ENCODE measurements at places on chromosomes 2 and 18.

- no peak for DNase-seq
These were observed 413.3 kb downstream of the TSN start for GRCh38 chr2:122168799-122169198.

DNA sequence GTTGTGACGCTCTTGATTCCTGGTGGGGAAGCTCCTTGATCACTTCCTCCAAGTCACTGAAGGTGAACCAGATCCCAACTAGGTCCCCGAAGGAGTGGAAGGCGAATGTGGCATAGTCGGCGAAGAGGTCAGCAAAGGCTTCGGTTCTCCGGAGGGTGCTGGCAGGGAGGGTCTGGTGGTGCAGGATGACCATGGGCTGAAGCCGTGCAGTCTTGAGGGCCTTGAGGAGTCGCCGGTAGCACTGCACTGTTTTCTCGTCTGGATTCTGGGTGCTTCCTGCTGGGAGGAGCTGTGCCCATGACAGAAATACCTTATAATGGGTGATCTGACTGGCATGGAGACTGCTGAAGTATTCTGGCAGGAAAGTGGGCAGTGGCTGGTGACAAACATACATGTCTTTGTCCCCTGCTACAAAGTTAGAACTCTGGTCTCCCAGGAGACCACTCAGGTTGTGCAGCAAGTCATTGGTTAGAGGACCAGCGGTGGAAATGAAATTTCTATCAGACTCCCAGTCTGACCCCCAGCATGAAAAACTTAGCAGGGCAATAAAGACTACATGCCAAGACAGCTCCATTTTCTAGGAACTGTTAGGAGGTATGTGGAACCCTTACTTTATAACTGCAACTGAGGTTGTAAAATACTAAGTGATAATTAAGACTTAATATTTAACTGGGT lies at the start of gene LCT:
TSS of gene LCT (minus strand) at position 589 of the 675 bp plus-strand sequence. CDS start at position 574, 15 bp downstream.
- DNase-seq: no peak

GRCh38 chr2:100615471-100615870 lies 52.7 kb downstream of the PDCL3 start:
- DNase-seq: no peak

DNA sequence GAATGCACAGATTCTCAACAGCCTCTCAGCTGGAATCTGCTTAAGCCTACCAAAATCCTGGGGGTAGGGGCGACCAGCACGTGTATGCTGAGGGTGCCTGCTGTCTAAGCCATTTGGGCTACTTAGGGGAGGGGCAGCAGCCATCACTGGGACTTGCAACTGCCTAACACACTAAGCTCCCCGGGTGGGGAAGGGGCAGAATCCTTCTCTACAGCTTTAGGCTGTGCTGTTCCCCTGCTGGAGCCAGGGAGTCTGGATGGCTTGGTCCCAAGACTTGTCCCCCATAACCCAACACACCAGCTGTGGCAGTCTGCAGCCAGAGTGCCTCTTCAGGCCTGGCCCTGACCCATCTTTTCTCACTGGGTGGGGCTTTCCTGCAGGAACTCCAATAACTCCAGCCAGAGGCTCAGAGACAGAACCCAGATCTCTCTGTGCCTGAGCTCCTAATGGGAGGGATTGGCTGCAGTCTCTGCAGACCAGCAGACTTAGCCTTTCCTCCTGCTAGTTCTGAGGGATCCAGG lies 305.4 kb upstream of the RND3 start:
- no peak for DNase-seq

- no peak for DNase-seq
These were observed 56.1 kb downstream of the LHCGR start for GRCh38 chr2:48699348-48699930.

DNA sequence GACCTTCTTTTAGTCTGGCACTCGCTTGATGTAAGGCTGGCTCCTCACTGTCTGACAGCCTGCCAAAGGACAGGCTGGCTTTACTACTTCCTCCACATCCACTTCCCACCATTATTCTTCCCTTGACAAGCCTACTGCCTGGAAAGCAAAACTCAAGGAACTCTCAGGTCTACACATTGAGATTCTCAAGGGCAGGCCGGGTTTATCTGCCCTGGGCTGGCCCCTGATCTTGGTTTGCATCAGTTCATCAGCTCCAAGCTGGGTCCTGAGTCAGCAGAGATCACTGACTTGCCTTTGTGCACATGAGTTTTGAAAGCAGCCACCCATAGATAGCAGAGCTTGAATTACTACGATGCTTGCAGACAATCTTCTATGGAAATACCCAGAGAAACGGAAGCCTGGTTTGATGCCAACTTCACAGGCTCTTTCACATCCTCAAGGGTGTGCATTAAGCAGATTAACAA lies 53.9 kb downstream of the KCTD18 start:
- no peak for DNase-seq

GRCh38 chr2:104812286-104812685 lies 41.6 kb upstream of the POU3F3 start:
- DNase-seq: no peak

DNA sequence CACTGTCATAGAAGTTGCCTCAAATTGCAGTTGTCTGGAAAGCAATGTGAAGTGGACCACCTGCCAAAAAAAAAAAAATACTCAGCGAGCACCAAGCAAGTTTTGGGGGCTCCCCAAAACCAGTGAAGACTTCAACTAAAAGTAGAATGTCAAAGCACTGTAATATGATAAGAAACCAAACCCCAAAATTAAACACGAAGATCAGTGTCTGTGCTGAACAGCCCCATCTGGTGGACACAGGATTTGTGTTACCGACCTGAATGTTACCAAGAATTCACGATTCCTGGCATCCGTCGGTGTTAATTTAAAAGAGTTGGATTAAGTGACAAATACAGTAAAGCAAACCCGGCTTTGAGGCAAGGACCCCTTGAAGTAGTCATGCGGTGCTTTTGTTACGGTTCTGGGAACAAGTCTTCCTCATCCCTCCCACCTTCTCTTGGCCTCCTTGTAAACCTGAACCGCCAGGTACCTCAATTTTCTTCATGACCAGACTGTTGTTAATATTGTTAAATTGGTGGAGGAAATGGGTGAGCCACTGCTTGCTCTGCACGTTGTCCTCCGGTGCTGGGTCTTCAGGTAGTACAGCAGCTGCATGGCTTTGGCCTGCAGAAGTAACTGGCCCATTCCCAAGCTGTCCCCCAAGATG lies 31.3 kb upstream of the SSB start:
- DNase-seq: peak; percentile 73

DNA sequence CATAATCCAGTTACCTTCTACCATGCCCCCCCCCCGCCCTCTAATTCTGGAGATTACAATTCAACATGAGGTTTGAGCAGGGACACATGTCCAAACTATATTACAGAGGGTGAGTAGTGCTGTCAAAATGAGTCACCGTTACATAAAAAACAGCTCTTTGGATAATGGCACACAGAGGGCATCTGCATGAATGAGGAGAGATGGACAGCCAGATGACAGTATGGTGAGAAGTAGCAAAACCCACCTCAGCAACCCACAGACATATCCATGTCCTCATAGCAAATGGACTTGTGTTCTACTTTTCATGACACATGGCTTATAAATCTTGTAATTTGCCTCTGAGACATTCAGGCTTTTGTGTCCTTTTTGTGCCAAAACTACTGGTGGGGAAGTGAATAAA lies 132.0 kb downstream of the EML6 start:
- no peak for DNase-seq

DNA sequence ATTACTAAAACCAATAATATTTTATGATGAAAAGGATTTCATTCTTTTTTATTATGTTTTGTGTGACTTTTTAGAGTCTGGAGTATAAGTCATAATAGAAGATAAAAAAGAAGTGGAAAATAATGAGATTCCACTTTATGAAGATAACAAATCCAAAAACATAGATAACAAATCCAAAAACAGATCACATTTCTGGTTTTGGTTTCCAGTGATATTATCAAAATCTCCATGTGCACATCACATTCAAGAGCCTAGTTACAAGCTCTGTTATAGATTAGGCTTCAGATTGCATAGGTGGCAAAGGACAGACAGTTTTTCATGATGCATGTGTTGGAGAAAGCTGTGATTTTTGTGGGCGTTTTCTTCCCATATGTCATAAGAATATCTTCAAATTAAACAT lies 648.2 kb downstream of the STK39 start:
- DNase-seq: no peak

DNA sequence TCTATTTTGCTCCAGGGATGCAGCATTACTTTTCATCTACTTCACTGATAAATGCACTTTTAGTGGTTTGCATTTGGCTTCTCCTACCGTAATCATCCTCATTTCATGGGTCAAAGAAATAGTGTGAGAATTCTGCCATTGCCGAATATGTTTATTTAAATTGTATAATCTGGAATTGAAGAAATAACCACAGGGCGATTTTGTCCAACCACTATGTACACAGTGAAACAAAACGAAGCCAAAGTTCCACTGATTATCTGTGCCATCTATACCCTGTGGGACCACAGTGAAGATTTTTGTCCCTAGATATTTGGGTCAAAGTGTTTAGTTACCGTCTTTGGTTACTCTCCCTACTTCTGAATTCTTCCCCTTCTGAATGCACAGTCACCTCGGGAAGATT lies 888.6 kb upstream of the NRXN1 start:
- DNase-seq: no peak

GRCh38 chr2:162938387-162938786 lies 99.8 kb upstream of the KCNH7 start:
- DNase-seq: no peak

- no peak for DNase-seq
These were observed 180.2 kb downstream of the THADA start for GRCh38 chr2:43415592-43415991.

DNA sequence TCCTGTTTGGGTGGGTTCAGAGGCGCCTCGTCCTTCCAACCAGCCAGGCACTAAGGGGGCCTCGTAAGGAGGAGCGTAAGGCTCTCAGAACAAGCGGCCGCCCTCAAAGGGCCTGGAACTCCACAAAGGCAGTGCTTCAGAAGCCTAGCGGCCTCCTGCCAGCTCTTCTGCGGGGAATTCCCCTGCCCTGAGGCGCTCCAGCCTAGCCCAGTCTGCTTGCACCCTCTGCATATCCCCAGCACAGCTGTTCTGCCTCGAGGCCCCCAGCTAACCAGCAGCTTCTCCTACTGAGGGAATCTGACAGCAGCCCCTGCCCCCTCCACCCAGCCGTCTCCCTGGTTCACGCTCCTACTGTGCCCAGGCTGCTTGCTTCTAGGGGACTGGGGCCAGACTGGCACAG lies 265.9 kb downstream of the TFCP2L1 start:
- peak; percentile 67 for DNase-seq

DNA sequence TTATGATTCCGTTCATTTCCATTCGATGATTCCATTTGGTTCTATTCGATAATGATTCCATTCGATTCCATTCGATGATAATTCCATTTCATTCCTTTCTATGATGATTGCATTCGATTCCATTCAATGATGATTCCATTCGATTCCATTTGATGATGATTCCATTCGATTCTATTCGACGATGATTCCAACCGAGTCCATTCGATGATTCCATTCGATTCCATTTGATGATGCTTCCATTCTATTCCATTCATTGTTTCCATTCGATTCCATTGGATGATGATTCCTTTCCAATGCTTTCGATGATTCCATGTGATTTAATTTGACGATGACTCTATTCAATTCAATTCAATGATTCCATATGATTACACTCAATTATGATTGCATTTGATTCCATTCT lies 1093.5 kb downstream of the RPIA start:
- no peak for DNase-seq

DNA sequence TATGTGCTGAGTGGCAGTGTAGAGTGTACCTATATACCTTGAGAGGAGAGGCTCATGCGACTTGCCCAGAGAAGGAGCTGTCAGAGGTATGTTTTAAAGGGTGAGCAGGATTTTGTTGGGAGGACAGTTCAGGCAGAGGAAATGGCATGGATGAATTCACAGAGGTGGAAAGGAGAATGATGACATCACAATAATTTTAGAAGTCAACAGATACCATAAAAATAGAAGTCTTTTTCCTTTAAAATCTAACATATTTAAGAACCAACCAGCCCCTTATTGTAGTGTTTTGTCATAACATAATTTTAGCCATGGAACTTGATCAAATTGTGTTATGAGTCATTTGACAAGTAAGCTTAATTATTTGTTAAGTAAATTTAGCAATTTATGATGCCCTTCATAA lies 538.1 kb upstream of the GYPC start:
- DNase-seq: no peak

DNA sequence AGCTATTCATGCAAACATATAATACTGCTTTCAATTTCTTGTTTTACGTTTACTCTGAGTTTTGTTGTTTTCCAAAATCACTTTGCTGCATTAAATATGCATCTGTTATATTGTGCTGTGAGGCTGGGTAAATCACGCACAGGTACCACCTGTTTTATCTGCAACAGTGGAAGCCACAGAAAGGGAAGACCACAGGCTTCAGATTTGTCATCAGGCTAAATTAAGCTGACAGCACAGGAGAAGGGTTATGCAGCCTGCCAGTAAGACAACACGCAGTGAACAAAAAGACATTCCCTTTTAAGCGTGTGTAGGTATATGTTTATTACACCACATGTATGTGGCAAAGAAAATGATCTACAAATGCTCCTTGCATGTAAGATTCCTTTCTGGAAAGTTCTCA lies 38.2 kb downstream of the ZNF516 start:
- no peak for DNase-seq

DNA sequence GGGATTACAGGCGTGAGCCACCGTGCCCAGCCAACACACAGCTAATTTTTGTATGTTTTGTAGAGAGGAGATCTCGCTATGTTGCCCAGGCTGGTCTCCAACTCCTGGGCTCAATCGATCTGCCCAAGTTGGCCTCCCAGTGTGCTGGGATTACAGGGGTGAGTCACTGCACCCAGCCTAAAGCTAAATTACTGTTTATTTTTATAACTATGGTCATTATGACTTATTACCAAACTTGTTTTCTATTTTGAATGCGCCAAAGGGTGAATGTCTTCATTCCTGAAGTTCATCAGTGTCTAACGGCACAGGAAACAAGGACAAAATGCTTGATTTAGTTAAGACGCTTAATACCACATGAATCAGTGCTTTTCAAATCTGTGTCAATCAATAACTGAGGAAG lies 38.9 kb upstream of the GREB1L start:
- no peak for DNase-seq

GRCh38 chr2:142591420-142591819 lies 286.0 kb upstream of the KYNU start:
- no peak for DNase-seq

- no peak for DNase-seq
These were observed 107.4 kb downstream of the WDSUB1 start for GRCh38 chr2:159179096-159179495.

DNA sequence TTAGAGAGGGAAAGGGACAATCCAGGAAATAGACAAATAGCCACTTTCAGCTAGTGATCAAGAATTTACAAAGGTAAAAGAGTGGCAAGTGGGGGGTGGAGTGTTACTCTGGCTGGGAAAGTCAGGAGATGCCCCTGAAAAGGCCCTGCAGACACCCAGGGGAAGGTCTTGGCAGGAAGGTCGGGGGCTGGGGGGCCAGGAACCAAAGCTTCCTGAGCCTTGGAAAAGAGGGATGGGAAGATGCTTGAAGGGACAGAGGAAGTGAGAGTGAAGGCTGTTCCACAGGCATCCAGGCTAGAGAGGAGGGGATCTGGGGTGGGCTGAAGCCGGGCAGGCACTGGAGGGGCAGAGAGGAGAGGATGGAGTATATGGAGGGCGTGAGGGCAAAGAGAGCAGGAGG lies 3.9 kb upstream of the TMEM37 start:
- no peak for DNase-seq

- DNase-seq: no peak
These were observed 85.6 kb downstream of the DOCK10 start for GRCh38 chr2:224956706-224957105.

Data from sciatic nerve (tissue), 2 donors.